Activated naive CD4-positive, alpha-beta T cell (primary cell): ENCODE measurements at places on chromosomes 12 and 14.
A peak's percentile ranks its signal among the peaks of the same experiment; 100 is the strongest.

DNA sequence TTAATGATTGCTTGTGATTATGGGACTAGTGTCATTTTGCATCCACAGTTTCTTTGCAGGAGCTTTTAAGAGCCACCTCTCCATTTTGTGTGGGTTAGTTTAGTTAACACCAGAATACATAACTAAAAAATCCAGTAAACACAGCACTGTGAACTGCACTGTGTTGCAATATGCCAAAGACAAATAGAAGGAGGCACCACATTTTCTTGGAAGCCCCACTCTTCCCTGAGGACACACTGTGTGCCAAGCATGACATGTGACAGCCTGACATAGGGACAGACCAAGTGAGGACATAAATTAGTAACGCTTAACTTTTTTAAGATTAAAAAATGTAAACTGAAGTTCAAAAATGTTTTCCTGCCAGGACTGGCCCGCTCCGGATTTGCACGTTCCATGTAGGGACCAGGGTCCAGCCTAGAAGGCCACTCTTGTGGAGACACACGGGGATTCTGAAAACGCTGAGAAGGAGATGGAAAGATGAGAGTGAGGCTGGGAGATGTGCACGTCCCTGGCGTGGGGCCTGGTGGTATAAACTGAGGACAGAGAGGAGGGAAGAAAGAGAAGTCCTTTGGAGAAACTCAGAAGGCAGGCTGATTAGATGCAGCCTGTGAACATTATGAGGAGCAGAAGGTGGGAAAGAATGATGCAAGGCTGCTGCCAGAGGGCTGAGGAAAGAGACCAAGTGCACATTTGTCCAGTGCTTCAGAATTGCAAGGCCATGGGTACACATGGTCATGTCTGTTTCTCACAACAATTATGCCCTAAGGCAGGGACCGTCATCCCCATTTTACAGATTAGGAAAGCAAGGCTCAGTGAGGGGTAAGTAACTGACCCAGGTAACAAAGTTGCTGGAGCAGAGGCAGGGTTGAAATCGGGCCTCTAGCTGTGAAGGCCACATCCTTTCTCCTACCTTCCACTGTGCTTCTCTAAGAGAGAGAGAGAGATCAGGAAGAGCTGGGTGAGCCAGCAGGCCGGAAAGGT, 45.1 kb downstream of the ISCA2 start:
- no peak for DNase-seq

GRCh38 chr14:64388533-64389285, 556 bp downstream of the MTHFD1 start:
- peak; percentile 19 for DNase-seq

DNA sequence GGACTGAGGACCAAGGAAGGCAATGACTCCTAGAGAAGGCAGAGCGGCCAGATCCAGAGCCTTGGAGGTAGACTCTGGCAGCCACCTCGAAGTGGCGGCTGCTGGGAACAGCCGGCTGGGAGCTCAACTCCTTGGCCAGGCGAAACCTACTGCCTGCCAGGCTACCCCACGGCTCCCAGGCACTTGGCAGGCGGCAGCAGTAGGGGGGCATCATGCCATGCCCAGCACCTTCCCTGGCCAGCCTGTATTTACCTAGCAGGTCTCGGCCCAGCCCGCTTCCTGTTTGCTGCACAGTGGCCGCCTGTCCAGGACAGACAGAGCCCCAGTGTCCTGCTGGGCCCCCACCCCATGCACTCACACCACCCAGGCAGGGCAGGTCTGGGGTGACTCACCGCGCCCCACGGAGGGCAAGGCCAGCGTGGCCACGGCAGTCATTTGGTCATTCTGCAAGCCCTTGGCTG, 10.2 kb downstream of the TRPV4 start:
- no peak for DNase-seq

DNA sequence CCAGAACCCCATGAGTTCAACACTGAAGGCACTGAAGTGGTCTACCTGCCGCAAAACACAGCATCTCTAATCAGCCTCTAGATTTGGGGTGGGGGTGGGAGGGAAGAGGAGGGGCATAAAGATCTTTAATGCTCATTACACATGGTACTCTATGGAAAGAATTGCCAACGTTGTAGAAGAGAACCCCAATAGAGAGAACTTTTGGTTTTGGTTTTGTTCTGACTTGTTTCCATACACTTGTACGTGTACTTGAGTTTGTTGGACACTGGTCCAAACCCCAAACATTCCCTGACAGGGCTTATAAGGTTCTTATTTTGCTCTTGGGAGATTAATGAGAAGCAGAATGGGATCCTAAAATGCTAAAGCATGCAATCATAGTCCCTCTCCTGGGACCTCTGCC, 31.0 kb downstream of the GNPTAB start:
- no peak for DNase-seq

DNA sequence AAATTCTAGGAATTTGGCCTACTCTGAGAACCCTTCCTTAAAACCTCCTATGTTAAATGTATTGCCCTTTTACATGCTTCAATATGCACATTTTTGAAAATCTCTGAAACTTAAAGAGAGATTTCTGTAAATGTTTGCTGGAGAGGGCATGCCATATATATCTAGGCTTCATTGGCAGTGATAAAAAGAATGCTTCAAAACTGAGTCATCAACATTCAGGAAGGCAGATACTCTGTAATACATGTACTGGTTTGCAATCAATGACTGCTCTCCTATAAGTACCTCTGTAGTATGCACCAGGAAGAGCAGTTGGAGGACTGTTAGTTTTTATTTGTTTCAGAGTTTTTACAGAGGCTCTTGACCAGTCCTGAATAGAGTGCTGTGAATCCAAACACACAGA, 739.9 kb downstream of the SLC16A7 start:
- no peak for DNase-seq

- no peak for DNase-seq
These were observed 18.0 kb upstream of the CTDSP2 start for GRCh38 chr12:57864442-57865083.

GRCh38 chr14:55097881-55098560, 31.0 kb upstream of the LGALS3 start:
- no peak for DNase-seq

- DNase-seq, result no peak
These were observed 7.3 kb upstream of the DUSP6 start for GRCh38 chr12:89359615-89360014.

GRCh38 chr14:104968541-104969401, 9.4 kb downstream of the AHNAK2 start:
- DNase-seq, result no peak

DNA sequence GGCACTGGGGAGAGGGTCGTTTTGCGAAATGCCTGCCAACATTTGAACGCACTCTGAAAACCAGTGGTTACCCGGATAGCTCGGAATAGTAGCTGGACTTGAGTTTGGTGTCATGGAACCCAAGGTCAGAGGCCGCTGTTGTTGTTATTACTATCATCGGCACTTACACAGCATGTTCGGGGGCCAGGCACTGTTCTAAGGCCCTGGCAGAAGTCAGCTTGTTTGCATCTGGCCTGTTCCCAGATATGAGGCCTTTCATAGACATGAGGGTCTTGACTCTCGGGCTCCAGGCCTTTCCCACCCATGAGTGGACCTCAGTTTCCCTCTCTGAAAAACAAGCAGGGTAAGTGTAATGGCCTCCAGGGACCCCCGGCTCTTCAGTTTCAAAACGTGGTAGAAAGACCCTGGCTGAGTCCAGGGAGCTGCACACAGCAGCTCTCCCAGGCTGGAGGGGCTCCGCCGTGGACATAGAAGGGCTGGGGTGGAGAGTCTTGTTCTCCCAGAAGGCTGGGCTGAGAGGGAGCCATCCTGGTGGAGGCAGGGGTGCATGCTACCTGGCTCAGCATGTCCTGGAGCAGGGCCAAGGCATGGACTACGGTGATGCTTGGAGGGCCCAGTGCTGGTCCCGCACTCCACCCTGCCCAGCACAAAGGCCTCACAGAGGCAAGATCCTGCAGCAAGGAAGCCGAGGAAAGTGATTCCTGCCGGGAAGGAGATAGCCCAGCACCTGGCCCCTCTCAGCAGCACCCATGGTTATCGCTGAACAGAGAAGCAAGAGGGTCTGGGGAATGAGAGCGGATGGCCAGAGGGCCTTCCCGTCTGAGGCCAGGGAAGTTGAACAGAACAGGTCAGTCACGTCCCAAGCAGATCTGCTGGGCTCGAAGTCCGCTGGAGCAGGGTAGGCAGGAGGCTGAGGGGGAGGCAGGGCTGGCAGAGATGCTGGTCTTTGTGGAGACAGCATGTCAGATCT, 63.5 kb upstream of the C14orf180 start:
- DNase-seq, result no peak
